ENCODE measurements at places on chromosomes 12 and 14.

GRCh38 chr12:76277480-76277879 lies 70.7 kb downstream of the BBS10 start:
- DNase-seq: no peak

- peak; percentile 82 for DNase-seq
Measured at GRCh38 chr14:50363714-50364111, 33.0 kb downstream of the CDKL1 start.

DNA sequence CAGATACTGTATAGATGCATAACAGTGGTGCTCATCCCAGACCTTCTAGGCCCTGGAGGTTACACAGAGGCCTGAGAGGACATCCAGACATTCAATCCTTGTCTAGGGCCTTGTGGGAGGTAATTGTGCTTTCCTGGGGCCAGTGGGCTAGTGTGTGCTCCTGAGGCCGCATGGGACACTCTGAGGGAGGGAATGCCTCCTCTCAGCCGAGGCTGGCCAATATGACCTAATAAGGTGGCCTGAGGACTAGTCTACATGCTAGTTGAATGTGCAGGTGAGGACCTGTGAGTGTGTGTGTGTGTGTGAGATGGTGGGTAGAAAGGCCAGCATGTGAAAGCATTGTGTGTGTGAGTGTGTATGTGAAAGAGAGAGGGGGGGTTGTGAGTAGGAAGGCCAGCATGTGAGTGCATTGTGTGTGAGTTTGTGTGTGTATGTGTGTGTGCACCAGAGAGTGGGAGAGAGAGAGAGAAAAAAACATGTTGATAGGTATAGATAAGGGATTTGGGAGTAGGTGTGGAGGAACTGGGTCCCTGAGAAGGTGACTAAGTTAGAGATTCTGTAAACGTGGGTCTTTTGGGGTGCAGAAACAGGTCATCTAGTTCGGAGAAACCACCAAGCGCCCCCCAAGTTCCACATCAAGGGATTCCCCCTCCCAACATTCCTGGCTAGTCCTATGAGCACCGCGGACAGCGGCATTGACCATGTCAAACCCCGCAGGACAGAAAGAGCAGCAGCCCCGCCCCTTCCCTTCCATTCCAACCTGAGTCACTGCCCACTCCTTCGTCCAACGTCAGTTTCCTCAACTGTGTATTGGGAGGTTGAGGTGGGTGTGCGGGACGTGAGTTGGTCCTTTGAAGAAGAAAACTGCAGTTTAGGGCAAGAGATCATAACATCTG lies 9.7 kb upstream of the KRT81 start:
- no peak for DNase-seq

DNA sequence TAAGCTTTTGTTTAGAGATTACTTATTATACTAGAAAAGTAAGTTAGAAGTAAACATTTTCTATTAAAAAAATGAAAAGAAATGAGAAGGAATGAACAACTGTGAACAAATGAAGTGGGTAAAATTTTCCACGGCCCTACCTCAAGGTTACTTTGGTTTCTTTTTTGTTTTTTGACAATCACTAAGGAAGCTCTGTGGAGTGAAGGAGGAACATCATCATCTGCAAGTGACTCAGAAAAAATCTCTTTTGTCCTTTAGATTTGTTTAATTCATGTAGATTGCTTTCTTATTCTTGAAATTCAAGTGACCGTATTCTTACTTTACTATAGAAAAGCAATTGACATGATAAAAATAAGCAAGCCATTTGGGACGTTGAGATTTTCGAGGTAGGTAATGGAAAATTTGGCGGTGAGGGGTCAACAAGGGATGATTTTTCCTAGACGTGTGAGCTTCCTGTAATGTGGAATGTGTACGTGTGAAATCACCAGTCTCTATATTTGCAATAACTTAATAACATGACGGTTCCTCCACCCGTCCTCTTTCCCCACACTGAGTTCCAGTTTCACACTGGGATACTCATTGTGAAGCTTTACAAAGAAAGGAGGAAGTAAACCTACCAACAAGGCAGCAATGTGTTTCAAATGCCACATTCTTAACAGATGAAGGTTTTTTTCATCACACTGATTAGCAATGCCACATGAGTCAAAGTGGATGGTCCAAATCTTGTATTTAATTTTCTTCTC lies 62.3 kb upstream of the EGLN3 start:
- peak; percentile 23 for DNase-seq

DNA sequence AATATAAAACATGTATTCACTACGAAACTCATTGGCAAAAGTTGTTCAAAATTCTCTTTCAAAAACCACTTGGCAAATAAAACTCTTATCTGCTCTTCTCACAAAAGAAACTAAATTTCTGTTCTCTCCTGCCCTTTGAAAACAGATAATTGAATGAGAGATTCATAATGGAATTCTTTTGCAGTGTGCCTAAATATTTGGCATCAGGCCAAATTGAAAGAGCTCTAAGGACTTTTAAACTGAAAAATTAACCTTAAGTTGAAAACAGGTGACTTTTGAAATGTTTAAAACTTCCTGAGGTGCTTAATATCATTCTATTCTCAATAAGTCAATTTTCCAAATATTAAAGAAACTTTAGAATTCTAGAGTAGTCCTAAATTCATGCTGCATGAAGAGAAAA lies 136.4 kb downstream of the FSCB start:
- no peak for DNase-seq

DNA sequence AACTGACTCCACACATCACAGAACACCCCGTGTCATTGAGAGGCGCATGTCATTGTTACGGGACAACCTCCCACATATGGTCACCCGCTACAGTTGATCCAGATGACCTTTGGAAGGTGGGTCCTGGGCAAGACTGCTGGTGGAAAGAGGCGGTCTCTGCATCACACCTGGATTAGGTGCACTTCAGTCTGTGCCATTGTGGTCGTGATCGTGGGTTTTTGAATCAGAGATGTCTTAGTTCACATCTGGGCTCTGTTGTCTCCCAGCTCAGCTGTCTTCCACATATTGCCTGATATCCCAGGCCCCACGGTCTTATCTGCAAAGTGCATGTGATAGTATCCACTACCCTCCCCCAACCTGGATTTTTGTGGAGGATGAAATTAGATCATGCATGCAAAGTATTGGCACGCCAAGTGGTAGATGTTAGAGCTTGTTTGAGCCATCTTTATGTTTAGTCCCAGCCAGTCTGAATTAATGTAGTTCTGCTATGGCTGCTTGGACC lies 208.7 kb upstream of the FOXN3 start:
- DNase-seq: no peak
